Activated CD8-positive, alpha-beta memory T cell treated with anti-CD3 and anti-CD28 coated beads for 36 hours (primary cell): ENCODE measurements at places on chromosomes 3 and 15. TPM values are rescaled to one million over a fixed set of nuclear protein-coding genes. Genes with fewer than 3 reads are reported as not detected.

PPP1R14D gene
- total RNA-seq, result not detected

KNG1 gene
- not detected for total RNA-seq

CAMK2N2 gene
- total RNA-seq, result 0.36 TPM

RBMS3 gene
- 0.86 TPM for total RNA-seq

PLAAT1 gene
- total RNA-seq, result not detected

SGO1 gene
- 21.6 TPM for total RNA-seq

MYRIP gene
- not detected for total RNA-seq

CCNB2 gene
- total RNA-seq, result 39.2 TPM

KBTBD13 gene
- total RNA-seq, result not detected

SEMA7A gene
- 106 TPM for total RNA-seq

GUCA1C gene
- not detected for total RNA-seq

TGM5 gene
- not detected for total RNA-seq

OPA1 gene
- total RNA-seq, result 85.2 TPM

STXBP5L gene
- total RNA-seq, result not detected

SLC30A4 gene
- total RNA-seq, result 2.2 TPM

TMC3 gene
- total RNA-seq, result not detected

HEMK1 gene
- total RNA-seq, result 59.7 TPM

DBR1 gene
- total RNA-seq, result 26.2 TPM

SYNPR gene
- not detected for total RNA-seq

SLC22A14 gene
- 0.11 TPM for total RNA-seq

MASP1 gene
- not detected for total RNA-seq

RARB gene
- not detected for total RNA-seq

PLCL2 gene
- 15.8 TPM for total RNA-seq

EPB42 gene
- not detected for total RNA-seq

BSN gene
- total RNA-seq, result 0.30 TPM

CSPG4 gene
- 0.02 TPM for total RNA-seq

NR2E3 gene
- total RNA-seq, result not detected

EPHB3 gene
- total RNA-seq, result not detected

MEIS2 gene
- not detected for total RNA-seq

LYZL4 gene
- not detected for total RNA-seq

DUOXA1 gene
- total RNA-seq, result not detected

RYR3 gene
- total RNA-seq, result not detected

IQCF6 gene
- not detected for total RNA-seq

ZKSCAN7 gene
- total RNA-seq, result 3.4 TPM

TGM4 gene
- not detected for total RNA-seq

EFHB gene
- total RNA-seq, result 0.55 TPM

SRGAP3 gene
- total RNA-seq, result 0.11 TPM

RAMAC gene
- 27.4 TPM for total RNA-seq

ZNF662 gene
- 0.91 TPM for total RNA-seq

CIDEC gene
- total RNA-seq, result not detected

SCG5 gene
- 0.71 TPM for total RNA-seq

SLC26A6 gene
- 30.4 TPM for total RNA-seq

GP5 gene
- 0.08 TPM for total RNA-seq

ZNF619 gene
- 7.3 TPM for total RNA-seq

IL5RA gene
- total RNA-seq, result 0.38 TPM

SUCLG2 gene
- 62.7 TPM for total RNA-seq

CTXN2 gene
- total RNA-seq, result not detected

ARGFX gene
- total RNA-seq, result not detected

EIF4E3 gene
- total RNA-seq, result 24.5 TPM

SUMF1 gene
- 8.8 TPM for total RNA-seq

DLL4 gene
- 0.08 TPM for total RNA-seq

SLC28A2 gene
- not detected for total RNA-seq

PLA2G4E gene
- not detected for total RNA-seq

THRB gene
- not detected for total RNA-seq

GOLGA6A gene
- total RNA-seq, result not detected

PRSS50 gene
- not detected for total RNA-seq

SLC15A2 gene
- total RNA-seq, result 1.4 TPM

CYP1A1 gene
- total RNA-seq, result 0.48 TPM

SLC35G2 gene
- 3.8 TPM for total RNA-seq
